ENCODE measurements at places on chromosomes 7 and 10.

DNA sequence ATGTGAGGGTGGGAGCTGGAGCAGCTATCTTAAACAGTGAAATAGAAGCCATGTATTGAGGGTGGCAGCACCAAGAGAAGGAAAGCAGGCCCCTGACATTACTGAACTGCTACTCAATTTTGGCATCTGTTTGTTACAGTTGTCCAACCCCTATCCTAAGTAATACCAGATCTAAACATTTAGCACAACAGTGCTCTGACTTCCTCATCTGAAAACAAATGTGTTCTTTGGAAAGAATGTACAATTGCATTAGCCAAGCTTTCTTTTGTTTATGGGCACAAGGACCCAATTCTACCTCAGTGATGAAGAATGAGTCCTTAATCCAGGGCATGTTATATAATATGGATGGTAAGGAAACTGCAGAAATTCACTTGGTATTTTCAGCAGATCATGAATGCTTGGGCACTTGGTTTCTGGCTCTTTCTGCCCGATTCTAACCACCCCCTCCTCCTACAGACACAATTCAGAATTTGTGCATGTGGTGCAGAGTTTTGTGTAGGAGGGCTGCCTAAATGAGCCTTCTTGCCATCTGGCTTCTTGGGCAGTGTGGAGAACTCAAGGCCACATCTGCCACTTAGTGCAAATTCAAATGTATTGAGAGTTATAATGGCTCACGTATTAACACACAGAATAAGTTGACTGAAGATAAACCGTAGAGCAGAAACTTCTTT, 36.9 kb upstream of the KMT2E start:
- no peak for DNase-seq

DNA sequence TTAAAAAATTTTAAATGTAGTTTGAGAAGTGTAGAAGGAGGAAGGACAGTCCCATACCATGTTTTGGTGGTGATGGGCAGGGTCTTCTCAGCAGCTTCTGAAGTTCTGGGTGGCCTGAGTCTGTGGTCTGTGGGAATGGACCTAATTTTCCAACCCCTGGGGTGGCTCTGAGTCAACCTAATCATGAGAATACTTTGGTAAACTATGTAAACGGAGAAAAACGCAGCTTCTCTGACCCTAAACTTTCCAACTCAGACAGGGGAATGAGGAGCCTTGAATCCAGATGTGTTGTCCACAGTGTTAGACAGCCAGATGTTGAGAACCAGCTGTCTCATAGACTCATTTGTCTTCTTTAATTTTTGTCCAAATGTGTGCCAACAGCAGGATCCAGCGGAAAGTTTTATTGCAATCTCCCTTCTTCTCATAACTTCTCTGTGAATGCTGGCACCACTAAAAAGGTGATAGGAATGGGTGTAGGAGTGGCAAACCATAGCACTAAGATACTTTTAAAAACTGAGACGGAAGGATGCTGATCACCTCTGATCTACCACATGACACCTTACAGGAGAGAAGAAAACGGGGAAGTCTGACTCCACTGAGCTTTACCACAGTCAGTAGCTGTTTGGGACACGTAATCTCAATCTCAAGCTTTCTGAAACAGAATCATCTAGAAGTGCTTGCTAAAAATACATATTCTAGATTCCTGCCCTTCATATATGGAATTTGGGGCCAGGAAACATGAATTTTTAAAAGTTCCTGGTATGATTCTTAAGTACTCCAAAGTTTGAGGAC, 90.5 kb upstream of the PHYHIPL start:
- DNase-seq, result no peak

DNA sequence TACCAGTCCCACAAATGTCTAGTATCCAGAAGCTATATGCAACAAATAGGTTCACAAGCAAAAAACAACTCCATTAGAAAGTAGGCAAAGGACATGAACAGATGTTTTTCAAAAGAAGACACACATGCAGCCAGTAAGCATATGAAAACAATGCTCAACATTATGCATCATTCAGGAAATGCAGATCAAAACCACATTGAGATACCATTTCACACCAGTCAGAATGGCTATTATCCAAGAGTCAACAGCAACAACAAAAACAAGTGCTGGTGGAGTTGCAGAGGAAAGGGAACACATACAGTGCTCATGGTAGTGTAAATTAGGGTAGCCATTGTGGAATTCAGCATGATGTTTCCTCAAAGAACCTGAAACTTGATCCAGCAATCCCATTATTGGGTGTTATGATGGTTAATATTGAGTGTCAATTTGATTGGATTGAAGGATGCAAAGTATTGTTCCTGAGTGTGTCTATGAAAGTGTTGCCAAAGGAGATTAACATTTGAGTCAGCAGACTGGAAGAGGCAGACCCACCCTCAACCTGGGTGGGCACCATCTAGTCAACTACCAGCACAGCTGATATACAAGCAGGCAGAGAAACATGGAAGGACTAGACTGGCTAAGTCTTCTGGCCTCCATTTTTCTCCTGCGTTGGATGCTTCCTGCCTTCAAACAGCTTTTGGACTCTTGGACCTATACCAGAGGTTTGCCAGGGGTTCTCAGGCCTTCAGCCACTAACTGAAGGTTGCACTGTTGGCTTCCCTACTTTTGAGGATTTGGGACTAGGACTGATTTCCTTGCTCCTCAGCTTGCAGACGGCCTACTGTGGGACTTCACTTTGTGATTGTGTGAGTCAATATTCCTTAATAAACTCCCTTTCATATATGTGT, 218.4 kb upstream of the SEMA3D start:
- DNase-seq, result no peak

DNA sequence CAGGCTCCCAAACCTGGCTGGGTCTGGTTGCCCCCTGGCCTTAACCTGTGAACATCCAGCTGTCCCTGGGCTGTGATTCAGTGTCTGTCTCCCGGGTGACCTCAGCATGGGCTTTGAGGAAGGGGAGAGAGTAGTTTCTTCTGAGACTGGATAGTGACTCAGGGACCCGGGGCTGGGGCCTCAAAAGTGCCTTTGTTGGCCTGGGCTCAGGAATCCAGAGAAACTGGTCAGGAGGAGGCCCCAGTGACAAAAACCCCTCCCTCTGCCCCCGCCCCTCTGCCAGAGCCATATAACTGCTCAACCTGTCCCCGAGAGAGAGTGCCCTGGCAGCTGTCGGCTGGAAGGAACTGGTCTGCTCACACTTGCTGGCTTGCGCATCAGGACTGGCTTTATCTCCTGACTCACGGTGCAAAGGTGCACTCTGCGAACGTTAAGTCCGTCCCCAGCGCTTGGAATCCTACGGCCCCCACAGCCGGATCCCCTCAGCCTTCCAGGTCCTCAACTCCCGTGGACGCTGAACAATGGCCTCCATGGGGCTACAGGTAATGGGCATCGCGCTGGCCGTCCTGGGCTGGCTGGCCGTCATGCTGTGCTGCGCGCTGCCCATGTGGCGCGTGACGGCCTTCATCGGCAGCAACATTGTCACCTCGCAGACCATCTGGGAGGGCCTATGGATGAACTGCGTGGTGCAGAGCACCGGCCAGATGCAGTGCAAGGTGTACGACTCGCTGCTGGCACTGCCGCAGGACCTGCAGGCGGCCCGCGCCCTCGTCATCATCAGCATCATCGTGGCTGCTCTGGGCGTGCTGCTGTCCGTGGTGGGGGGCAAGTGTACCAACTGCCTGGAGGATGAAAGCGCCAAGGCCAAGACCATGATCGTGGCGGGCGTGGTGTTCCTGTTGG, at the start of gene CLDN4:
CLDN4 (plus strand) TSS at position 316 of the 903 bp plus-strand sequence; CDS start at position 522, 206 bp downstream.
- no peak for DNase-seq

GRCh38 chr10:30847642-30848041, 184.0 kb downstream of the ZNF438 start:
- DNase-seq, result no peak

DNA sequence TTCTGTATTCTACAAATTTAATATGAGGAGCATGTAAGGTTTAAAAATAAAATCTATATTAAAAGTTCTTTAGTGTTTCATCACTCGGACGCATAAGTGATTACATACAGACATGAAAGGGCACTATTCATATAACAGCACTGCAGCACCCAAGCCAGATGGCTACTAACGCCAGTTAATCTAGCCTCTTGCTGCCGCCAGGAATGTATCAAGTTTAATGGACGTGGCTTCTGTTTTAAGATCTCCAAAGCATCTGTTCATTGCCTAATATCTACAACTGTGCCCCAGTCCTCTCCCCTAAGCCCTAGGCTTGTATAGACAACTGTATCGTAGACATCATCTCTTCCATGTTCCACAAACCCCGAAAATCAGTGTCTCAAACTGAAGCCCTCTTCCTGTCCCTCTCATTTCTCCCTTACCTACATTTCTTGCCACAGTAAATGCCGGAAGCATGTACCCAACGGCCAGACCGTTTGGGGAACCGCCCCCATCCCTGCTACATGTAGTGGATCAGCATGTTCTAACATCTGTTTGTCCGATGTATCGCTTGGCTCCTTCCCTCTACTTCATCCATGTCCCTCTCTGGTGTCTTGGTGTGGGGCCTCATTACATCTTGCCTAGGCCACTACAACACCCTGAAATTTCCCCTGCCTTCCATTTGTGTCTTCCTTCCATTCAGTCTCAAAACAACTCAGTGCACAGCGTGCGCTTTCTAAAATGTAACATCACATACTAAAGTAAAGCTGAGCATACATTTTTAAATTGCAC, 147.5 kb upstream of the RSU1 start:
- DNase-seq, result no peak
